ENCODE measurements at places on chromosomes 16 and 17.

GRCh38 chr17:57011491-57012015 lies 33.6 kb downstream of the SCPEP1 start:
- DNase-seq: no peak

DNA sequence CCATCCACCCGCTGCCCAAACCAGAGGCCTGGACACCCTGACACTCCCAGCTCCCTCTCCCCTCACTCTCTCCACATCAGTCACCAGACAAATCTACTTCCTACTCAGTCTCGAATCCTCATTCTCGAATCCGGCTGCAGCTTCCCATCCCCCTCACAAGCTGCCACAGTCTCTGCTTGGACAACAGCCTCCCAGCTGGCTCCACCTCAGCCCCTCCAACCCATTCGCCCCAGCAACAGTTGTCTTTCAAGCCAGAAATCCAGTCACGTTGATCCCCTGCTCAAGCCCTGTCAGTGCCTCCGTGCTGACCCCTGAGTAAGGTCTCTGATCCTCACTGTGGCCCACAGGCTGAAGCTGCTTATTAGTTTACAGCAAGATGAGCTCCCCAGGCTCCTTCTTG lies 44.2 kb upstream of the MTSS2 start:
- DNase-seq: no peak

- DNase-seq: peak; percentile 94
Measured at GRCh38 chr17:74203439-74204240, at the start of gene RPL38. Gene RPL38 (plus strand): TSS chr17:74203678. CDS start chr17:74203956, 278 bp downstream.

GRCh38 chr17:64788286-64789060 lies 126.4 kb upstream of the SMURF2 start:
- no peak for DNase-seq

DNA sequence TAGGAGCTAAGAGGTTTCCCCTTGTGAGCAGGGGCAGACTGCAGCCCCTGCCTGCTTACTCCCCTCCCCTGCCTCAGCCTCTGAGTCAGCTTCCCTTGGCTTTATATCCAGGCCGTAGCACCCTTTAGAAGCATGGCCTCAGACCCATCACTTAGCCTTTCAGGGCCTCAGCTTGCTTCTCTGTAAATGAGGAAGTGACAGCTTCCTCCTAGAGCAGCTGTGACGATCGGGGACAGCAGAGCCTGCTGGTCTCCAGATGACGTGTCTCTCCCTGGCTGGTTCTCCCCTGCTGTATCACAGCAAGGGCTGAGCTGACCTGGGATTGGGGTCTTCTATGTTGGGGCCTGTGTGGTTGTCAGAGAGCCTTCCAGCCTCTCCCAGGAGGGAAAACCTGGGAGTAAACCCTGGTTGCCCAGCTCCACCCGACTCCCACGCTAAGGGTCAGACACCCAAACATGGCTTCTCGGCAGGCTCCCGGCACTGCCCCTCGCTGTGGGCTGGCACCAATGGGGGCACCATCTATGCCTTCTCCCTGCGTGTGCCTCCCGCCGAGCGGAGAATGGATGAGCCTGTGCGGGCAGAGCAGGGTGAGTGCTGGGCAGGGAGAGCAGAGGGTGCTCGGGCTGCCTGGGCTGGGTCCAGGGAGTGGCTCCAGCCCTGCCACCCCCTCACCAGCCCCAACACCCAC lies 16.3 kb upstream of the MYO15B start:
- DNase-seq: peak; percentile 54

- no peak for DNase-seq
Measured at GRCh38 chr16:29663807-29664090, 702 bp downstream of the SPN start.

GRCh38 chr17:13550291-13550690 lies 51.4 kb downstream of the HS3ST3A1 start:
- DNase-seq: no peak

GRCh38 chr17:35257208-35257659 lies 14.4 kb downstream of the SLFN5 start:
- DNase-seq: no peak

GRCh38 chr16:49600976-49601375 lies 227.4 kb downstream of the C16orf78 start:
- no peak for DNase-seq

- DNase-seq: no peak
Measured at GRCh38 chr17:50559674-50560184, 786 bp upstream of the CACNA1G start.

- DNase-seq: no peak
Measured at GRCh38 chr17:35713069-35713728, 18.2 kb upstream of the RASL10B start.

DNA sequence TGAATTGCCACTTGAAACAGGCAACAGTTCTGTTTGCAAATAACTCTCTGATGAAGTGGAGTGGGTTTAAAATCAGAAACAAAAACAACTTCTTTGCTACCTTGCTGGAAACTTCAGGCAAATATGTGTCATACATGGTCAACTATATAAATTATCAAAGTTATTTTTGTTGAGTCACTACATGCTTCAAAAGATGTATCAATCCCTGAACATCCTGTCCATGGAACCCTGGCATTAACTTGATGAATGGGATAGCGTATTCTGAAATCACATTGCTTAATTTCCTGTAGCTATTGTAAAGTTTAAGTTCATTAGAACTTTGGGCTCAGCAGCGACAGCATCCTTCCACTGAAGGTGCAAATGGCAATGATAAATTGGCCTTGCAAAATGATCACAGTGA lies 213.6 kb upstream of the MAF start:
- no peak for DNase-seq

DNA sequence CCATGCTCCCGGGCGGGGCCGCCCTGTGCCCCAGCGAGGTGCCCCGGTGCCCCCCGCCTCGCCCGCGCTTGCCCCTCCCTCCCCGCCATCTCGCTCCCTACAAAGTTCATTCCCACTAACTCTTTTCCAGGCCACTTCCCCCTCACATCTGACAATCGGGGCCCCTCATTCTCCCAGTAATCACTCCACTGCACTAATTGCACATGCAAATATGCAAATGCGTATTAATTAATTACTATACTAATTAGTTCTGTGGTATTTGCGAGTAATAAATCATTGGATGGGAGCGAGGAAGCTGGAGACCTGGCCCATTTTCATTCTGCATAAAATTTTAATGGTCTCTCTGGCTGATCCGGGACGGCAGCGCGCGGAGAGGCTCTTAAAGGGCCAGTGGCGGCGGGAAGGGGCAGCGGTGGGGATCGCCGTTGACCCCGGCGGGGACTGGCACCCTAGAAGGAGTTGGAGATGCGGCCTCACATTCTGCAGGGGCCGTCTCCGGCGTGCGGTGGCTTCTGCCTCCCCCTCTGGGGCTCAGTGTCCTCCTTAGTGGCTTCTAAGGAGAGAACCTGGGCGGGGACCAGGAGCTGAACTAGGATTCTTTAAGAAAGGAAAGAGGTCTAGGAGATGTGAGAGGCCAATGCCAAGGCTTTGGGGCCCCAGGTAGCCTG lies 8.4 kb upstream of the PPP1R1B start:
- no peak for DNase-seq

DNA sequence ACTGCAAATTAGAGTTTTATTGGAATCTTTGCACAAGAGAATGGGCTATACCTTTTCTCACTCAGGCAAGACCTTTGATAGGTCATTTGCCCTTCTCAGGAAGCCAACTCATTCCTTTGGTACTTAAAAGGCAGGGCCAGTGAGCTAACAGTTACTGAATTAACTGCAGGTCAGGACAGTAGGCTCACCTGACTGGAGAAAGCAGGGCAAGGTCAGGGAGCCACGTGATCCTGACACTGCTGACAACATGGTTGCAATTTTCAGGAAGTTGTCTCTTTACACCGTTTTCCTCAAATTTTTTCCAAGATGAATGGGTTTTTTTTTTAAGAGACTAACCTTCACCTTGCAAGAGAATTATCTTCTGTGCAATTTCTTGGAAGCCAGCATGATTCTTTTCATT lies 21.1 kb downstream of the CPSF4L start:
- no peak for DNase-seq

DNA sequence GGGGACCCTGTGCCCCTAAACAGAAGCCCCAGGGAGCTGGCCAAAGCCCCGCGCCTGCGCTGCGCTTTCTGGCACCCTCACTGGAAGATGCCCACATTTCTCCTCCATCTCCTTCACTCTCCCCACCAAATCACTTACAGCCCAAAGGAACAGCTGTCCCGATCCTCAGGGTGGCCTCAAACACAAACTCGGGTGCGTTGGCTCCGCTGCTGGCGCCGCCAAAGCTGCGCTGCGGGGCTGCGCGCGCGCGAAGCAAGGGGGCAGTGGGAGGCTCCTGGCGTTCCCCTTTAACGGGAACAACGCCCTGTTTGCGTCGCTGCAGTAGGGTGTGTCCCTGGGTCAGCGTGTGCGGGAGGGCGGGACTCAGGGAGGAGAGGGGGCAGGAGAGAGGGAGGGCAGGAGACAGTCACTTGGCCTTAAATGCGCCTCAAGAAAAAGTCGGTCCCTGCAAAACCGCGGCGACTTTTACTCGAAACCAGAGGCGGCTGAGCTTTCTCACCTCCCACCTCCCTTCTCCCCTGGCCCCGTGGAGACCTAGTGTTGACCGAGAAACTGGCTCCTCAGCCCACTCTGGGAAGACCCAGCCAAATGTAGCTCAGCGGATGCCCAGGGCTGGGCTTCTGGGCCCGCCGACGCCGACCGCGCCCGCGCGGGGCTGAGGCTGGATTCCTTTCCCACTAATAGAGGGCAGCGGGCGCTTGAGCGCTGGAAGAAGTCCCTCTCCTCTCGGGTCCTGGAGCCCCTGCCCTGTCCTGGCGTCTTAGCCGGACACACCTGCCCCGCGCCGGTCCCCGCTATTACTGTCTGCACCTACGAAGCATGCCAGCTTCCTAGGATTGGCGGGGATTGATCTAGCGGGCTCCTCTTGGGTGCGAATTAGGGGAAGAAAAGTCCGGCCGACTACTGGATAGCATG lies 2.6 kb downstream of the PMP22 start:
- DNase-seq: peak; percentile 88

- no peak for DNase-seq
Measured at GRCh38 chr17:58452738-58453137, 35.4 kb upstream of the RNF43 start.

DNA sequence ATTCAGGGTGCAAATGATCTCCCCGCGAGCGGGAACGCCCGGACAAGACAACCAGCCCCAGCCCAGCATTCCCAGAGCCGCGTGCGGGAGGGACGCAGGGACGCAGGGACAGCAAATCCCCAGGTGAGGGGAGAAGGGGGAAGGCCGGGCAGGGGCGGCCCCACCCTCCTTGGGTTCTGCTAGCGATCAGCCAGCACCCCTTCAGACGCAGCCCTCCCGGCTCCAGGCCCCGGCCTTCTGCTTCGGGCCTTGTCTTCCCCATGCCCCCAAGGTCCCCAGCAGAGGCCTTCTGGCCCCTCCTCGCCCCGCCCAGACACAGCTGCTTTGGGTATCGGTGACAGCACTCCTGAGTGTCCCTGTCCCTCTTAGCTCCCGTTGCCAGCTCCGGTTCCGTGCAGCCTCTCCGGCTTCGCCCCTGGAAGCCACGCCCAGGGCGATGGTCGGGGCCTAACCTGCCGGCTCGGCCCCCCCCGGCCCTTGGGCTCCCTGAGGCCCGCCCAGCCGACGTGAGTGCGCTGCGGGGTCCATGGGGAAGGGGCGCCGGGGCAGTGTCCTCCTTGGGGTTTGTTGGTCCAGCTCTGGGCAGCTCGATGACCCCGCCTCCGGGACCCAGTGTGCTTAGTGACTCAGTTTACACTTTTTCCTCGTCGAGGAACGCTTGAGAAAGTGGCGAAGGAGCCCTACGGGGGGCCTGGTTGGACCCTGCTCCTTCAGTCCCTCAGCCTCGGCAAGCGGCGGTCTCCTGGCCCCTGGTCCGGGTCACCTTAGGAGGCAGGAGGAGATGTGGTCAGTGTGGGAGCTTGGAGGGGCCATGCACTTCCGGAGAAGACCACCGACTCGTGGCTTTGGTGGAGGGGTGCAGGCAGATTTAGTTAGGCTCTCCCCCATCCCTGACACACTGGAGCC lies 50.5 kb upstream of the AMZ2 start:
- peak; percentile 34 for DNase-seq

DNA sequence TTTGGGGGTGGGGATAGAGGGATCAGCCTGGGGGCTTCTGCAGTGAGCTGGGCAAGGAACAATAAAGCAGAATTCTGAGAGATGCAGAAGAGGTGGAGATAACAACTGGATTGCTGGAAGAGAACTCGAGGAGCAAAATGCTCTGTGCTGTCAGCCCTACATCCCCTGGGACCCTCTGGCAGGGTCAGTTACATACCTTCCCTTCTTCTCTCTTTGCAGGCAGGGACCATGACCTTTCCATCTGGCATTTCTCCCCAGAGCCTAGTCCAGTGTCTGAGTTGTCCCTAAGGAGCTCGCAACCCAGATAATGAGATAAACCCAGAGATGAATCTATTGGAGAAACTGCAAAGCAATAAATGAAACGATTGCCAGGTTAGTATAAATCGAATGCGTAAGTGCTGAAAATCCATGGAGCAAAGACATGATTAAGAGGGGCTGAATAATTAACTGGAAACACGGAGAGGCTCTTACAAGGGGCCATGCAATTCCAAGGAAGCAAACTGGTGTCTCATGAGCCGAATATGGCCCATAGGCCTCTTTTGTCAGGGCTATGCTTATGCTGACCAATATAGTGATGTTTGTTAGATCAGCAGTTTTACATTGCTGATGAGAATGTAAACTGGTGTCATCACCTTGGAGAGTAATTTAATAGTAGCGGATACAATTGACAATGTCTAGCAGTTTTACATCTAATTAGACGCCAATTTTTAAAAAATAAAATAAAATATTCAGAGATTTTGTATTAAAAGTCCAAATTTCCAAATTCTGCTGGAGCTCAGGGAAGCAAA lies 129.4 kb upstream of the IRX5 start:
- no peak for DNase-seq

DNA sequence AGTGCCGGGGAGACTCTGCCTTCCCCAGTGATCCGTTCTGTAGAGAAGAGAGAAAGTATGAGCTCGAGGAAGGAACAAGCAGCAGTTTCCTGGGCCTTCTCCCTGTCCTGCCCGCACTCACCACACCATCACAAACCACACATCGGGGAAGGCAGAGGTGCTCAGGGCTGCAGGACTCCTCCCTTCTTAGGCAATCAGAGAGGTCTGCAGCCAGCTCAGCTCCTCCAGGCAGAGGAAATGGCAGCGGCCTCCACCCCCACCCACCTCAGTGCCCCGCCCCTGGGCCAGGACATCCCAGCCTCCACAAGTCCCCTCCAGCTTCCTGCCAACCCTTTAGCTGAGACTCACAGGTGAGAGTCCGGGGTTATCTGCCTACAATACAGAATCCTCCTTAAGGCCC lies 2.0 kb downstream of the ZNF319 start:
- DNase-seq: no peak

- DNase-seq: no peak
Measured at GRCh38 chr16:25063102-25063501, 47.9 kb upstream of the ARHGAP17 start.

GRCh38 chr17:38879878-38880665 lies 10.2 kb downstream of the LASP1 start:
- no peak for DNase-seq

GRCh38 chr17:51238255-51238887 lies 21.5 kb downstream of the MBTD1 start:
- DNase-seq: no peak

DNA sequence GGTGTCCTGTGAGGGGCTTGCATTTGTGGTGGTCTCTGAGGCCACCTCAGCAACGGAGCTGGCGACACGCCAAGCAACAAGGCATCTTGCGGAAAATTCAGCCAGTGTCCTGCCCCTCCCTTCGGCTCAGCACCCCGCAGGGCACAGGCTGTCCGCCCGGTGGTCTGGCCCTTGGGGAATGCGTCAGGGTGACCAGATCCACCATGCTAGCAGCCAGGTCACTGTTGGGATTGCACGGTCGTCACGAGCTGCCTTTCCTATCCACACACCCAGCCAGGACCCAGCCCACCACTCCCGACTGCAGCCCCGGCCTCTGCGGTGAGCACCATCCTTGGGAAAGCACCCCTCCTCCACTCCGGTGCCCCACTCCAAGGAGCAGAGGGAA lies 221.2 kb downstream of the NTN1 start:
- no peak for DNase-seq

- no peak for DNase-seq
Measured at GRCh38 chr17:31687505-31688126, 171.4 kb downstream of the COPRS start.

Data from frontal cortex (tissue), 4 donors.